Amniotic stem cell (primary cell): ENCODE measurements at places on chromosomes 2 and 18.

- DNase-seq = no peak
Measured at GRCh38 chr2:99860720-99861375, 281.5 kb downstream of the AFF3 start.

GRCh38 chr18:36484591-36484990 lies 187.1 kb downstream of the FHOD3 start:
- no peak for DNase-seq

GRCh38 chr2:72034353-72035095 lies 113.1 kb downstream of the CYP26B1 start:
- no peak for DNase-seq

- DNase-seq = no peak
Measured at GRCh38 chr2:25920336-25920735, 42.0 kb upstream of the ASXL2 start.

DNA sequence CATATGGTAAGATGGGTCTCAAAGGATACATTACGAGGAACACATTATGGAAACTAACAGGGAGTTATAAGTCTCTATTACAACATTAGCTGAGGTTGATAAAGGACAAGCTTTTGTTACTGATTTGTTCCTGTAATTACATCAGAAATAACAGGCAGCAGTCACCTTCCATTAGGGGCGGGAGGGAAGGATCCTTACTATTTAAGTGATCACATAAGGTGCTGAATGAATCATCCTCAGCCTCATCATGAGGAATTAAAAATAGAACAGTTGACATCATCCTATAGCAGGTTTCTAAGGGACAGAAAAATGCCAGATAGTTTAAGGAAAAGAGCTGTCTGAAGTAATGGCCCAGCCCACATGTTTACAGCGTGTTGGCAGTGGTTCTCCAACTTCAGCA lies 86.9 kb upstream of the MGAT5 start:
- no peak for DNase-seq

DNA sequence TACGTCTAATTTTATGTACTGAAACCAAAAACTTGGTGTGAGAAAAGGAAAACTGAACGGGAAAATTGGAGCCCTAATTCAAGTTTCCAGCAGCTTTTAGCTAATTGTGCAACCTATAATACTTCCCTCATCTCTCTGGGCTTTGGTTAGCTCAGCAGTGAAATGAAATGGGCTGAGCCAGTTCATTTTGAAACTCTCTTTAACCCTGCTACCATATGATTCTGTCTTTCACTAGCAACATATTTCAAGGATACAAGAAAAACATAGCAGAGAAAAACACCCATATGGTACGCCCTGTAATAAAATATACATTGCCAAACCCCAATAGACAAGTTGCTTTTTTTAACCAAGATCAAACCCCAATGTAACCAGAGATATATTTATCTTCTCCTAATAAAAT lies 799 bp downstream of the SYT4 start:
- DNase-seq = no peak

GRCh38 chr2:239876948-239877289 lies 148.2 kb downstream of the NDUFA10 start:
- no peak for DNase-seq

DNA sequence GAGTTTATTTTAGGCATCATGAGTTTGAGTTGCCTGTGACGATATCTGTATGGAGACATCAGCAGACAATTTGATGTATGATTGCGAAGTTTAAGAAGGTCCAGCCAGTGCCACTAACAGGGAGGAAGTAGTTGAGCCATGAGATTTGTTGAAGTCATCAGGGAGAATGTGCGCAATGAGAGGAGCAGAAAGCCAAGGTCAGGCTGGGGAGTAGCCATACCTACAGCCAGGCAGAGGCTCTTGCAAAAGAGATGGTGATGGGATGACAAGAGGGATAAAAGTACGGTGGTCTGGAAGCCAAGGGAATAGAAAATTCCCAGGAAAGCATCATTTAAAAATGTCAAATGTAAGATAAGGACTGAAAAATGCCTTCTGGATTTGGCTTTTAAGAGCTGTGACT lies 51.2 kb downstream of the LIMS1 start:
- no peak for DNase-seq

GRCh38 chr2:162435676-162436075 lies 91.7 kb downstream of the GCA start:
- DNase-seq = no peak

GRCh38 chr2:3192920-3193319 lies 184.7 kb downstream of the EIPR1 start:
- no peak for DNase-seq

DNA sequence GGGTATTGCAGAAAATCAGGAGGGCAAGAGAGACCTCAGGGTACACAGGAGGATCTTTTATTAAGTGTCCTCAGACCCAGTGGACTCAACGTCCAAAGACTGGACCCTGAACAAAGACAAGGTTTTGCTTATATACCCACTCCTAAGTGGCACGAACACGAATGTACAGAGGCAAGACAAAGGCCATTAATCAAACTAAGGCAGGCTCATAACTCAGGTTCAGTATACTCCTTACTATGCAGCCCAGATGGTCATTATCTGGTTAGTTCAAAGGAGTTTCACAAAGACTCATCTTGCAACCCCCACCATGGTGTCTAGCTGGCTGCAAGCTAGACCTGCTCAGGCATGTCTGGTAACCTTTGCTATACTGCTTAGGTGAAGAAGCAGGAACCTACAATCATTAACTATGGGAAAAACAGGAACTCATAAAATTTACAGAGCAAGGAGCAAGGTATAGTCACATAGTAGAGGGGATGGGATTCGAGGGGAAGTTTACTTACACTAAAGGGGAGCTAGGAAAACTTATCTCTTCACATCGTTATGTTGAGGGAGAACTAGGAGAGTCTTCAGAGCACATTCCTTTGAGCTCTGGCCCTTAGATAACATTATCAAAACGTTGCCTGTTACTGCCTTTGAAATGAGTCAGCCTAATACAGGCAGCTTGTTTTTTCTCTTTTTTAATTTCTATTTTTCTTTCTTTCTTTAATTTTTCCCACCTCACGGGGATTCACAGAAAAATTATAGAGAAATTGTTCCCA lies 33.9 kb downstream of the SLC4A3 start:
- no peak for DNase-seq

- no peak for DNase-seq
Measured at GRCh38 chr2:127185705-127186104, 34.4 kb downstream of the CYP27C1 start.

DNA sequence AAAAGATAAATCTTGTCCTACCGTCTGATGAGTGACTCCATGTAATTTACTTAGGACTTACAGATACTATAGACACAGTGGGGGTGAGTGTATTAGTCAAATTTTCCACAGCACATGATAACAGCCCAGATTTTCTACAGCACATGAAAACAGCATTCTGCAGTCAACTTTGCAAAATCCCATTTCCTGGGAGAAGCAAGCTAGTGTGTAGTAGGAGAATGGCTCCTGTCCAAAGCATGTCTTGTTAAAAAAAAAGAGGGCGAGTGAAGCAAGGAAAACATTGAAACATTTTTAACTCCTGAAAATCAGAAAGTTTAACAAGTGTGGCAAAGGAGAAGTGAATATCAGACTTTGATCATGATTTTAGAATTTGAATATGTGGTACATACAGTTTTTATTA lies 817.8 kb upstream of the FAM98A start:
- no peak for DNase-seq

DNA sequence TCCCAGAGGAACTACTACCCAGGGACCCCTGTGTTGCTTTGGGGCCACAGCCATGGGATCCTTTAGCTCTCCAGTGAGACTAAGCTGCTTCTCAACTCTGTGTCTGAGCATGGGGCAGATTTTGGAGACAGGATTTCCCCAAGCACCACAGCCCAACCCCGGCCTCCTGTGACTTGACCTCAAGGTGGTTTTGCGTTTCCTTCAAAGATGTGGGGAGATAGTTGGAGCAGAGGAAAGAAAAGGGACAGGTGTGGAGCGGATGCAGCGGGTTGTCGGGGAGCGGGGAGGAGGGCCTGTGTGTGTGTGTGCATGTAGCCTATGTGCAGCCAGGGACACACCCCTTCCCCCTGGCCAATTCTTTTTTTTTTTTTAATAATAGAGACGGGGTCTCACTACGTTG lies 10.2 kb downstream of the ARID5A start:
- DNase-seq = no peak

GRCh38 chr2:129056309-129056958 lies 737.8 kb upstream of the HS6ST1 start:
- no peak for DNase-seq

DNA sequence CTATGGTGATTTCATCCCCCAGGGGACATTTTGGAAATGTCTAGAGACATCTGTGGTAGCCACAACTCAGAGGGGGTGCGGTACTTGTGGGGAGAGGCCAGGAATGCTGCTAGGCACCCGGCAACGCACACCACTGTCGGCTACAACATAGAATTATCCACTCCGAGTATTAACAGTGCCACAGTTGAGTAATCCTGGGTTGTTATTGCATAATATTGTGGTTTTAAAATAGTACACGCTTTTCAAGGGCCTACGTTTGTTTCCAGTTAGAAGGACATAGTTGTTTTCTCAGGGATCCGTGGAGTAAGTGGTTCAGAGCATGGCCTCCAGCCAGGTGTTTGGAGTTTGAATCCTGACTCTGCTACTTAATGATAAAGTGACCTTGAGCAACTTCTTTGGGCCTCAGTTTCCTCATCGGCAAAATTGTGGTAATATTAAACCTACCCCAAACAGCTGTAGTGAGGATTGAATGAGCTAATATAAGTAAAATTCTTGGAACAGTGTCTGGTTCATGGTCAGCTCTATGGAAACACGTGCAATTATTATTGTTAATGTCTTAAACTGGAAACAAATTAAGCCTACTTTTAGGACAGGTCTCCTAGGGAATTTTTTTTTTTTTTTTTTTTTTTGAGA lies 24.5 kb downstream of the CYP27A1 start:
- DNase-seq = peak; percentile 82

DNA sequence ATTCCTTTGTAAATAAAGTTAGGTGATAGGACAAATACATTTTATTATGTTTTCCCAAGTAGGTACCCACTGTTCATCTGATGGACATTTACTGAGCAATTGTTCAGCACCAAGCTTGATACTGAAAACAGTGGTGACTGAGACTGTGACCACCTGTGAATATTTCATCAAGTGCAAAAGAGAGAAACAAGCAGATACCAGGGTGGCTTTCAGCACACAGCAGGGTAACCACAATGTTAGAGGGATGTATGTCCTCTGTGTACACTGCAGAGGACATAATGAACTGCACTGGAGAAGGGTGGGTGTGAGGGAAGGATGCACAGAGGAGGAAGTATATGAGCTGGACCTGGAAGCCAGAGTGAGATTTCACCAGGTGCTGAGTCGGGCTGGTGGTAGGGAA lies 411.8 kb downstream of the RAD51AP2 start:
- DNase-seq = no peak

- no peak for DNase-seq
Measured at GRCh38 chr2:168160897-168161296, 86.5 kb downstream of the STK39 start.

- no peak for DNase-seq
Measured at GRCh38 chr2:74079522-74080341, 68.0 kb downstream of the BOLA3 start.

GRCh38 chr2:241904791-241905710 lies 35.5 kb downstream of the RTP5 start:
- DNase-seq = no peak

DNA sequence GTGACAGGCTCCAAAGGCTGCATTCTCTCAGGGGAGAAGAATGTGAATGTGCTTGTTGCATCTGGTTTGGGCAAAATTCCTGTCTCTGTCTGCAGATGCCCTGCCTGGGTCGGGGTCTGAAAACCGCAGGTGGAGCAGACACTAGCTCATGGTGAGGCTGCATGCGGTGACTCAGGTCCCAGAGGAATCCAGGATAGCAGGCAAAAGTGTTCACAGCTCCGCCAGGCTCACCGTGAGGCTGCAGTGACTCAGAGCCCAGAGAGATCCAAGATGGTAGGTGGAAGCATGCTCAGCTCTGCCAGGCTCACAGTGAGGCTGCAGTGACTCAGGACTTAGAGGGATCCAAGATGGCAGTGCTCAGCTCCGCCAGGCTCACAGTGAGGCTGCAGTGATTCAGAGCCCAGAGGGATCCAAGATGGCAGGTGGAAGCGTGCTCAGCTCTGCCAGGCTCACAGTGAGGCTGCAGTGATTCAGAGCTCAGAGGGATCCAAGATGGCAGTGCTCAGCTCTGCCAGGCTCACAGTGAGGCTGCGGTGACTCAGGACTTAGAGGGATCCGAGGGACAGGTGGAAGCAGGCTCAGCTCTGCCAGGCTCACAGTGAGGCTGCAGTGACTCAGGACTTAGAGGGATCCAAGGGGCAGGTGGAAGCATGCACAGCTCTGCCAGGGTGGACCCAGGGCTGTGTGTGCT lies 200.5 kb downstream of the ACKR3 start:
- DNase-seq = peak; percentile 83

- no peak for DNase-seq
Measured at GRCh38 chr2:33796511-33796910, 197.4 kb upstream of the FAM98A start.

DNA sequence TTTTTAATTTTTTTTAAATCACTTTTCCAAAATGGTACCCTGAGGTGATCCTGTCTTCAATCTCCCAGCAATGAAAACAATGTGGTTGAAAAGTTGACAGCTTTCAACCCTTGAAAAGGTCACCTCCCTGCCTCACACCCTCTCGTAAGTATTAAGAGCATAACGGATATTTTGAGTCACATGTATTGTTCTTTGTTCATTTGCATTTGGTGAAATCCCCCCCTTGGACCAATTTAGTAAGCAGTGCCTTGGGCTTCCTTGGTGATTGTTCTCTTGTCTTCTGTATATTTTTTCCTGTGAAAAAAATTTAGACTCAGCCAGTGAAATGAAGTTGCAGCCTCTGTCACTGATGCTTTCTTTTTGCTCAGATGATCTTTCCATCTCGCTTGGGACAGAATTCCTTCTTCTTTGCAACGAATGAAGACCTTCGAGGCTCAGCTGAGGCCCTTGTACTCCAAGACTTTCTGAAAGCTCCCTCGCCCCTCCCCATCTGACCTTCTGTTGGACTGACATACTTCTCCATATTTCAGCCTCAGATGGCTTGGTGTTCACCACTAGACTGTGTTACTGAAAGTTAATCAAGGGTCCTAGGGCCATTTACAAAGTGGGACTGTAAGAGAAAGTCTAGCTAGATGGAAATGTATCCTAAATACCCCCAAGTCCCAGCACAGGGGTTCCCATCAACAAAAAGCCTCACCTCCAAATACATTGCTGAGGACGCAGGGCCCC lies 158.4 kb downstream of the BCL2 start:
- DNase-seq = no peak

GRCh38 chr18:56001576-56001975 lies 413.6 kb upstream of the TCF4 start:
- no peak for DNase-seq

- DNase-seq = no peak
Measured at GRCh38 chr2:73082523-73083410, 11.3 kb upstream of the SFXN5 start.

DNA sequence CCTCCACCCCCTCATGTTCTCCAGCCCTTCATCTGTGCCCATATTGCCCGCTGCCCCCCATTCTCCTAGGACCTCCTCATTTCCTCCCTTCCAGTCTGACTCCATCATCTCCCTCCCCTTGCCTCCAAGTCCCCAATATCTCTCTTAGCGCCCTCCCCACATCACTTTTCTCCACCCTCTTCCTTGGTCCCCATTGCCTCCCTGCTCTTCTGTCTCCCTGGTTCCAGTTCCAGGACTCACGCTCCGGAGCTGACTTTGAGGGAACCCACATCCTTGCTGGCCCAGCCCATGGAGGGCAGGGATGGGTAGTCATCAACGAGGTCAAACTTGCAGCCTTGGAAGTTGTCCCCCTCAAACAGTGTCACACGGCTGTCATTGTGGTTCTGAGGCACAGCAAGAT lies 2.6 kb downstream of the CRYBA2 start:
- no peak for DNase-seq

- DNase-seq = peak; percentile 55
Measured at GRCh38 chr2:130391058-130391871, 35.4 kb downstream of the PTPN18 start.
